ENCODE measurements at places on chromosomes 16 and 17.

DNA sequence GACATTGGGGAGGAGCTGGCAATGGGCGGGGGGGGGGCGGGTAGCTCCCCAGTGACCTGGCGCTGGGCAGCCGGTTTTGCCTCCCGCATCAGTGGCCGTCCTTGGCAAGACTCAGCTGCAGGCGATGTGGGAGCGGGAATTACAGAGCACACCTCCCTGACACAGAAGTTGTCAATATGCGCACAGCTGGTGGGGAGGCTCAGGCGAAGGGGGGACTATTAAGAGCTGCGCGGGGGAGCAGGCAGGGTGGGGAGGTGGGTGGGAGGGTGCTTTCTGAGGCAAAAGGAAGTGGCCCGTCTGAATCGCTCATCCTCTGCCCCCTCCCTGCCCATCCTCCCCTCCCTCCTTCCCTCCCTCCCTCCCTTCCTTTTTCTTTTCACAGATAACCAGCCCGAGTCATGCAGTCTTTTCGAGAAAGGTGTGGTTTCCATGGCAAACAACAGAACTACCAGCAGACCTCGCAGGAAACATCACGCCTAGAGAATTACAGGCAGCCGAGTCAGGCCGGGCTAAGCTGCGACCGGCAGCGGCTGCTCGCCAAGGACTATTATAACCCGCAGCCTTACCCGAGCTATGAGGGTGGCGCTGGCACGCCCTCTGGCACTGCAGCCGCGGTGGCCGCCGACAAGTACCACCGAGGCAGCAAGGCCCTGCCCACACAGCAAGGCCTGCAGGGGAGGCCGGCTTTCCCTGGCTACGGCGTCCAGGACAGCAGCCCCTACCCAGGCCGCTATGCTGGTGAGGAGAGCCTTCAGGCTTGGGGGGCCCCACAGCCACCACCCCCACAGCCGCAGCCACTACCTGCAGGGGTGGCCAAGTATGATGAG is 44.0 kb downstream of the SREBF1 start:
- DNase-seq: no peak

DNA sequence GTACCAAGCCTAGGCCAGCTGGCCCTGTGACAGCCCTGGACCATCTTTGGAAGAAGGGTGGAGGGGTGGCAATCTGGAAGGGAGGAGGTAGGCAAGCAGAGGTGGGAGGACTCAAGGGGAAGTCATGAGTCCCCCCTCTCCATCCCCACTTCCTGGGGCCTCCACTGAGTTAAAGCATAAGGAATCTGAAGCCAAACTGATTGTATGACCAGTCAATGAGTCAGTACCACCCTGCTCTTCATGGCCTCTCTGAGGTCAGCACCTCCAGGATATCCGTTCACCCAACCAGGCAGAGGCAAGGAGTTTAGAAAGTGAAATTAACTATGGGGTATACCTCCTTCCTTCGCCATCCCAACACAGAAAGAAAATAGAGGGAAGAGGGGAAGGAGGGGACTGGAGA is 272.7 kb downstream of the SOX9 start:
- no peak for DNase-seq

DNA sequence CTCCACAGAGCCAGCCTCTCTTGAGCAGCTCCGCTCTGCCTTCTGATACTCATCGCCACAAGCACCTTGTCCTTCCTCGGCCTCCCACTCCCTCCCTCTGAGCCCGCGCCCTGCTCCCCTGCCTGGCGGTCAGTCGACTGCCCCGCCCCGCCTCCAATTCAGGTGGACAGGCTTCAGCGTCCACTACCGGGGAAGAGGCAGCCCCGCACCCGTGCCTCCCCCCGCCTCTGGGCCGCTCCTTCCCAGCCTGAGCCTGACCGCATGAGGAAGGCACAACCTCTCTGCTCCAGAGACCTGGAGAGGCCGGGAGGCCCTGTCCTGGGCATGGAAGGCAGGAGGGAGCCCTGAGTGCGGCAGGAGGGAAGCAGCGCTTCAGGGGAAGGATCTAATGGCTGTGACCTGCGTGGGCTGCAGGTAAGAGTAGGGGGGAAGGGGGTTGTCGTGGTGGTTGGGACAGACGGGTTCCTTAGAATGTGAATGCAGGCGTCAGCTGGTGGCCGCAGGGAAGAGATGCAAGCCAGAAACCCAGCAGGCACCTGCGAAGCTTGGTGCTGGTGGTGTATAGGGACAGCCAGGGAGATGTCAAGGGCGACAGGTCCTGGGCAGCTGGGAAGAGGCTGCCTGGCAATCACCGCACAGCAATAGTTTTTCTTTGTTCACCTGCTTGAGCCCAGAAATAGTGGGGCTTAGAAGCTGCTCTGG is 3.0 kb upstream of the SLC6A4 start:
- DNase-seq: no peak

DNA sequence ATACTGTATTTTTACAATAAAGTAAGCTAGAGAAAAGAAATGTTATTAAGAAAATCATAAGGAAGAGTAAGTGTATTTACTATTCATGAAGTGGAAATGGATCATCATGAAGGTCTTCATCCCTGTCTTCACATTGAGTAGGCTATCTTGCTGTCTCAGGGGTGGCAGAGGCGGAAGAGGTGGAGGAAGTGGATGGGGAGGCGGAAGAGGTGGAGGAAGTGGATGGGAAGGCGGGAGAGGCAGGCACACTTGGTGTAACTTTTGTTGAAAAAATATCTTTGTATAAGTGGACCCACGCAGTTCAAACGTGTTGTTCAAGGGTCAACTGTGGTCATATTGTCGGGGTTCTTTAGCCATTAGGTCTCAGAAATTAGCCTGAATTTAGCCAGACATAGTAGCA is 50.2 kb downstream of the PIGL start:
- DNase-seq: no peak
